ENCODE measurements at places on chromosomes 1 and 21.

GRCh38 chr1:48214820-48215219 lies 7.7 kb upstream of the SLC5A9 start:
- peak; percentile 48 for DNase-seq

GRCh38 chr21:38664315-38664714 lies 141.4 kb upstream of the ETS2 start:
- no peak for DNase-seq

- peak; percentile 69 for DNase-seq
Measured at GRCh38 chr21:36773117-36773516, 74.2 kb downstream of the SIM2 start.

DNA sequence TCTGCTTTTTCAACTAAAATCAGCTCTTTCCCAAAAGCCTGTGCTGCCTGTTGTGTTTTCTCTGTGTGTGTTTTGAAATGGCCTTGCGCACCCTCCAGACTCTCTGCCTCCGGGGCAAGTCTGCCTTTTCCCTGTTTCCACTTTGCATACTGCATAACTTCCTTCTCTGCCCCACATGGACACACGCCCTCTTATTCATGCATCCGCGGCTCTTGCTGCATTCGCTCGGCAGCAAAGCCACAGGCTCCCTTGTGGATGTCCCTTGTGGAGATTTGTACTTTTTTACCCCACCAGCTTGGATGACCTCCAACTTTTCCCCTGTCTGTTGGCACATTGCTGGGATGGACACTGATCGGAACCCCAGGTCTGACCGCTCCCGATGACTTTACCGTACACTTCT lies 147.6 kb downstream of the ADSS2 start:
- DNase-seq, result peak; percentile 70

GRCh38 chr1:169890761-169891538 lies 2.7 kb downstream of the SCYL3 start:
- no peak for DNase-seq

DNA sequence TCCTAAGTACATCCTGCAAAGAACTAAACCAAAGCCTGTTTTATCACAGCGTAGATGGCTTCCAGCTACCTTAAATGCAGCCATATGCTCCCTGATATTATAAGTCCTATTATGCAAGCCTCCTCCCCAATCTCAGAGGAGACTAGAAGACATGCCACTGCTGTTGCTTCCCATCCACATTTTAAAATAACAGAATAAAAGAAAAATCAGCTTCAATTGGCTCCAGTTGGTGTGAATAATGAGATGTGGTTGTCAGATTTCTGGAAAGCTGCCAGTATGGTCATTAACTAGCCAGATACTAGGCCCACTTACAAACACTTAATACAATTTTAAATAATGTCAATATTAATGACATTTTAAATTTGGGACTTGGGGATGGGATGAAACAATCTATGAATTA lies 25.7 kb downstream of the WARS2 start:
- DNase-seq, result no peak

Data from T47D (cell line).